ENCODE measurements at places on chromosomes 7 and 10.

DNA sequence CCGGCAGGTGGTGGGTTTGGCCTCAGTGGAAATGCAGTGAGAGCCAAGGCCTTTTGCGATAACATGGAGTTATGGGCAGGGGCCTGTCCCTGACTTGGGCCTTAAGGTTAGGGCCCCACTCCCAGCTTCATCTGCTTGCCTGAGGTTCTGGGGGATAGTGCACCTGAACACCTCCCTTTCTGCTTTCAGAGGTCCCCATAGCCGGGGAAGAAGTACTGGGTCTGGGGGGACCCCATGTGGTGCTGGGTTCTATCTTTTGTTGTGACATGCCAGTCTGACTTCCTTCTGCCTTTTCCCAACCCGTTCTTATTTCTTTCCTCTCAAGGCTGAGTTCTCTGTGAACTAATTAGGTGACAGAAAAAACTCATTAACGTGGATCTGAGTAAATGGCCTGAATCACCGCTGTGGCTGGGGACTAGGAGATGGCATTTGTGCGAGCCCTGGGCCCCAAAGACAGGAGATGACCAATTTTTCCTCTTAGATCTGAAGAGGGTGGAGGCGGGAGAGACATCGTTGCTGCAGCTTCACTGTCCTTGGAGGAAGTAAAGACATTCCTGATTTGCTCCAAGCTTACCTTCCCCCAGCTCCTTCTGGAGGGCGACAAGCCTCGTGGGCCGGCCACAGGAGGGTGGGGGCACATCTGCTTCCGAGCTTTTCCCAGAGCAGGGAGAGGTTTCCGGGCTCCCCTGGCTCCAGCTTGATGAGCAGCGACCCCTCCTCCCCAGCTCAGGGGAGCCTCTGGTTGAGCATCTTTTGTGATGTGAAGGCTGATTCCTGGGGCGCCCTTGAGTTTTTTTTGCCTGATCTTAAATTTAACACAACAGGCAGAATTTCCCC is 2.0 kb downstream of the AGAP3 start:
- no peak for DNase-seq

DNA sequence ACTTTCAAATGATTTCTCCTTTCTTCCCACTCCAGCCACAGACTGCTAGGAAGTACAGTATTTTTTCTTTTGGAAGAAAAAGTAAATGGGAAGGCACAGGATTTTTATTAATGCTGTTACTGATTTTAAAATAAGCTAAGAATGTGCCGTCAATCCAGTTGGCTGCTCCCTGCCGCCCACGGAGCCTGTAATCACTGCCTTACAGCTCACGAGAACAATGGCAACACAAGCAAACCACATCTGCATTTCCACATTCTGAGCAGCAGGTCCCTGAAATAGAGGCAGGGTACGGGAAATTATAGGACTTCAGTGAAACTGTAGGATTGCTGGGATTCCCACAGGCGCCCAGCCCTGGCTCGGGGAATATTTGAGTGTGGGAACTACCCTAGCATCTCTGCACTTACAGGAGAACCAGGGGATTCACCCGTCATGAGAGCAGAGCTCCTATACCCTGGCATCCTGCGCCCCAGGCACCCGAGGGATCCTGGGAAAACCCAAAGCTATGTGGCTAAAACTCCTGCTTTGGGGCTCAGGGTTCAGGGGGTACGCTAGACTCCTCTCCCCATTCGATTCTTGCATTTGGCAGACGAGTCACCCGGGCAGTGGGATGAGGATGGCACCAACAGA is 72.9 kb upstream of the TNS3 start:
- no peak for DNase-seq

- DNase-seq, result no peak
Measured at GRCh38 chr10:15760681-15761080, 41.0 kb upstream of the ITGA8 start.

DNA sequence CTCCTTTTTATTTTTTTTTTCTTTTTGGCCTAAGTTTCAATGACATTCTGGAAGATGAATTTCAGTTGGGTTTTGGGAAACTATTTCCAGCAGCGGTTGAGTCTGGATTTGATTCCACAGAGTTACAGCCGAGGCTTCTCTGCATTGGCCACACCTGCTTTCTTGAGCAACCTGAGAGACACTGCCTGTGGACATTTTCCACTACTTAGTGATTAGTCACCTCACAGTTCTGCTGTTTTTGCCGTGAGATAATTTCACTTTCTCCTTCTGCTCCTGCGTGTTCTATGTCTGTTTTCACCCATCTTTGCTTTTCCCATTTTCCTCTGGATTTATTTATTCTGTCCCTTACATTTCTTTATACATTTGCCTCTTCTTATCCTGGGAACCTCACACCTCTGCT is 243.0 kb downstream of the BICC1 start:
- no peak for DNase-seq

DNA sequence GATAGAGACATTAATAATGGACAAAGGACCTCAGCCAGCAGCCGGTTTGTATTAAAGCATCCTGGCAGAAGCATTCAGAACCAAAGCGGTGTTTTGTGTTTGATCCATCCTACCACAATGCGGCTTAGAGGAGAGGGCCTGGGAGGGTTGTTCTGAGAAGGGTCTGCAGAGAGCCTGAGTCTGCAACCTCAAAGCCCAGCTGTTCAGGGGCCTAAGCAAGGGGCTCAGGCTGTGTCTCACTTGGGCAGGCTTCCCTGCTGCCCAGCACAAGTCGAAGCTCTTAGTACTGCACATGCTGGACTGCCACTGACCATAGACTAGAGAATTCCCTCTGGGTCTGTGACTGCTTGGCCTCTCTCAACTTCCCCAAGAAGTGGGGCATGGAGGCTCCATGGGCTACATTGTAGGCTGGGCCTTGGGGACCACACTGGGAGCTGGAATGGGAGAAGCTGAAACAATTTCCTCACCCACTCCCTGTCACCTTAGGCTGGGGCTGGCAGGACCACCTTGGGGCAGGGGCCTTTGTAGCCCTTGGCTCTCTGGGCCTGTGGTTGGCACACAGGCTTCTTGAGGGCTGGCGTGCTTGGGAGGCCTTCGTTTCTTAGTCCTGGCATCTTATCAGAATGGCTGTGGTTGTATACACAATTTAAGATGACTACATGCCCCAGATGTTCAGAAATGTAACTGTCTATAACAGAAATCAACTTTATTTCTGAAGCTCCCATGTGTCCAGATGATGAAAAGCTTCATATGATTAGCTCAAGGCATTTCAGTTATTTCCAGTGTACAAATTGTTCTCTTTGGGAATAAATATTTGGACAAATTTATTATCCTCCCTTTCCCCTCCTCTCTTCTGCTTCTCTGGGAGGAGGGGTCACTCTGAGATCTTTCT is 44.5 kb downstream of the LRRC18 start:
- no peak for DNase-seq

DNA sequence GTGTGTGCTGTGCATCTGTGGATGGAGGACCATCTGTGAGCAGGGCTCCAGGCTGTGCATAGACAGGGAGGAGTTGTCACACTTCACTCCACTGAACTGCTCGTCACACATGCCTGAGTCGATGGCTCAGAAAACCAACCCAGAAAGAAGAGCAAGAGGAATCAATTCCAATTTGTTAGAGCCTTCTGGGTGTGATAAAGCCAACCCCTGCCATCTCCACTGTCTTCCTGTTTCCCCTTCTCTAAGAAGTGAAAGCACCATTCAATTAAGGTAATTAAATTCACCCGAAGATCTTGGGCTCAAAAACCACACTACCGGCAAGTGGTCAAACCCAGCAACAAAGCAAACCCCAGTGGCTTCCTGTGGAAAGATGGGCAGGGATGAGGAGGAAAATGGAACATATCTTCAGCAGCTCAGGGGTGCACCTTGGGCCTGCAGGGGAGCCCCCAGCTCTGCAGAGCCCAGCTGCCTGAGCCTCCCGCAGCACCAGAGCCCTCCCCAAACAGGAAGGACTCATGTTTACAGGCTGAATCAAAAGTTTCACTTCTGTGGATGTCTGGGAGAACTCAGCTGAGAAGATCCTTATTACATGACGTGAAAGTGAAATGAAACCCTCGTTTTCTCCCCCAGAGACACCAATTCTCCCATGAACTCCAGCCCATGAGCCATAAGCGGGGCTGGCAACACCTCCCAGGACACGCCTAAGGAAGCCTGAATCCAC is 10.9 kb downstream of the C10orf71 start:
- no peak for DNase-seq

DNA sequence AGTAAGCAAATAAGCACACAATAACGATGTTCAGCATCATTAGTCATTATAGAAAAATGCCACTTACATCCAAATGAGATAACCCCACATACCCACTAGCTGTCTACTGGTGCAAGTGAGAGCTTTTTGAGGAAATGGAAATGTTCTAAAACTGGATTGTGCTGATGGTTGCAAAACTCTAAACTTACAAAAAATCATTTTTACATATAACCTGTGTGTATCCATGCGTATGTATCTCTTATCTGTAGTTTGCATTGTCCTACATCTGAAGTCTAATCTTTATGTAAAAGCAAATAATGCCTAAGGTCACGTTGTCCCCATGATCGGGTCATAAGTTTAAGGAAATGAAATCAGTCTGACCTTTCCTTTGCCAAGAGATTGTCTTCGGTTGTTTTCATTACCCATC is 81.6 kb upstream of the DNAJB6 start:
- no peak for DNase-seq

GRCh38 chr7:143245123-143245522 is 18.1 kb upstream of the GSTK1 start:
- DNase-seq, result no peak

GRCh38 chr7:49718760-49719159 is 54.7 kb upstream of the VWC2 start:
- no peak for DNase-seq

Data from NCI-H187 (cell line).